ENCODE measurements at places on chromosomes 7 and 10.
A peak's percentile ranks its signal among the peaks of the same experiment; 100 is the strongest.

DNA sequence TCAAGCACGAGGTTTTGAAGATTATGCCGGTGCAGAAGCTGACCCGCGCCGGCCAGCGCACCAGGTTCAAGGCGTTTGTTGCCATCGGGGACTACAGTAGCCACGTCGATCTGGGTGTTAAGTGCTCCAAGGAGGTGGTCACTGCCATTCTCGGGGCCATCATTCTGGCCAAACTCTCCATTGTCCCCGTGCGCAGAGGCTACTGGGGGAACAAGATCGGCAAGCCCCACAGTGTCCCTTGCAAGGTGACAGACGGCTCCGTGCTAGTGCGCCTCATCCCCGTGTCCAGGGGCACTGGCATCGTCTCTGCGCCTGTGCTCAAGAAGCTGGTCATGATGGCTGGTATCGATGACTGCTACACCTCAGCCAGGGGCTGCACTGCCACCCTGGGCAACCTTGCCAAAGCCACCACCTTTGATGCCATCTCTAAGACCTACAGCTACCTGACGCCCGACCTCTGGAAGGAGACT is 284.7 kb downstream of the GPR37 start:
- no peak for DNase-seq

DNA sequence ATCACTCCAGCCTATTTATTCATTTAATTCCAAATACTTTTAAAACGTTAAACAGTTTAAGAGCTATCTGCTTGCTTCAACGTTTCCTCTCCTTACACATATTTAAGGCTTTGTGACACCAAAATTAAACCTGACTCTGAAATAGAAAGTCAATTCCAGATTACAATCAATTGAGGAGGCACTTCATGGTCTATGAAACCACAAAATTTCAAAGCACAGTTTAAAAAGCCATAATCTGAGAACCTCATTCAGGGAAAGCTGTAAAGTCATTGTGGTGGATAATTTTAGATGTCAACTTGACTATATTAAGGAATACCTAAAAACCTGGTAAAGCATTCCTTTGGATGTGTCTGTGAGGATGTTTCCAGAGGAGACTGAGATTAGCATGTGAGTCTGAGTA is 6.2 kb downstream of the SNX13 start:
- DNase-seq: no peak

- DNase-seq: no peak
Observed at GRCh38 chr7:76281706-76282343, 20.6 kb upstream of the HSPB1 start.

GRCh38 chr7:156897673-156898072 is 4.7 kb upstream of the LMBR1 start:
- no peak for DNase-seq

GRCh38 chr7:122896509-122896908 is 10.2 kb upstream of the CADPS2 start:
- DNase-seq: no peak

DNA sequence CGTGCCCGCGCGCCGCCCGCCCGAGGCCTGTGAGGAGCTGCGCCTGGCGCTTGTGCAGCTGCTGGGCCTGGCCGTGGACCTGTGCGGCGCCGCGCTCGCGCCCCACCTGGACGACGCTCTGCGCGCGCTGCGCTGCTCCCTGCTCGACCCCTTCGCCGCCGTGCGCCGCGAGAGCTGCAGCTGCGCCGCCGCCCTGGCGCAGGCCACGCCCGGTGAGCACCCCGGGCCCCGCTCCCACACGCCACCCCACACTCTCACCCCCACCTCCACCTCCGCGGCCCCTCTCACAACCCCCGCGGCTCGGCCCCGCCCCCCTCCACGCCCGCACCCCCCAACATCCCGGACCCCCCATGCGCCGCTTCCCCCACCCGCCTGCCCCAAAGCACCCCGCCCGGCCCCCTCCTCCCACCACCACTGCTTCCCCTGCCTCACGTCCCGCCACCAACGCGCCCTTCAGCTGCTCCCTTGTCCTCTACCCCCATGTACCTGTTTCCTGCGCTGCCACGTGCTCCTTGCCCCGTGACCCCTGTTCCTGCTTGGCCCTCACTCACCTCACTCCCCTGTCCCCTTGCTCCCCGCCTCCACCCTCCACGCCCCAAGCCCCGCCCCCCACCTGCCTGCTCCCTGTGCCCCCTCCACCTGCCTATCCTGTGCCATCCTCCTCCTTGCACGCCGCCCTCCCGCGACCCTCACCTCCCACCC is at the start of gene PRKAR1B:
Gene PRKAR1B (minus strand): TSS at position 178 of the 702 bp plus-strand sequence. CDS start 15,776 bp downstream, outside the sequence.
- peak; percentile 48 for DNase-seq

- no peak for DNase-seq
Observed at GRCh38 chr7:139560678-139561077, 37.2 kb downstream of the CLEC2L start.

DNA sequence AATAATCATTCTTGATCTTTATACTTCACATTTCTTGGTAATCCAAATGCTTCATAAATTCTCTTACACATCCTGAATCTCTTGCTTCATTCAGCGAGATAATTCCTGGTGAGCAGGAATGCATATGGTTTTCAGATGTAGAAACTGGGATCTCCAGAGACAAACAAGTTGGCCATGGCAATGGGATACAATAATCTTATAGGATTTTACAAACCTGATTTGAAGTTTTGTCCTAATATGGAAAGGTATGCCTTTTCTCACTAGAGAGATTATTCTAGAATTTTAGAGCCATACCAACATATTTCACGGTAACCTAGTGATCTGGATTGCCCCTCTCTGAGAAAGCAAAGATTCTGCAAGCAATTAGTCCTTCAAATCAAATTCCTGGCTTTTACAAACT is 13.1 kb upstream of the TRDMT1 start:
- DNase-seq: no peak

DNA sequence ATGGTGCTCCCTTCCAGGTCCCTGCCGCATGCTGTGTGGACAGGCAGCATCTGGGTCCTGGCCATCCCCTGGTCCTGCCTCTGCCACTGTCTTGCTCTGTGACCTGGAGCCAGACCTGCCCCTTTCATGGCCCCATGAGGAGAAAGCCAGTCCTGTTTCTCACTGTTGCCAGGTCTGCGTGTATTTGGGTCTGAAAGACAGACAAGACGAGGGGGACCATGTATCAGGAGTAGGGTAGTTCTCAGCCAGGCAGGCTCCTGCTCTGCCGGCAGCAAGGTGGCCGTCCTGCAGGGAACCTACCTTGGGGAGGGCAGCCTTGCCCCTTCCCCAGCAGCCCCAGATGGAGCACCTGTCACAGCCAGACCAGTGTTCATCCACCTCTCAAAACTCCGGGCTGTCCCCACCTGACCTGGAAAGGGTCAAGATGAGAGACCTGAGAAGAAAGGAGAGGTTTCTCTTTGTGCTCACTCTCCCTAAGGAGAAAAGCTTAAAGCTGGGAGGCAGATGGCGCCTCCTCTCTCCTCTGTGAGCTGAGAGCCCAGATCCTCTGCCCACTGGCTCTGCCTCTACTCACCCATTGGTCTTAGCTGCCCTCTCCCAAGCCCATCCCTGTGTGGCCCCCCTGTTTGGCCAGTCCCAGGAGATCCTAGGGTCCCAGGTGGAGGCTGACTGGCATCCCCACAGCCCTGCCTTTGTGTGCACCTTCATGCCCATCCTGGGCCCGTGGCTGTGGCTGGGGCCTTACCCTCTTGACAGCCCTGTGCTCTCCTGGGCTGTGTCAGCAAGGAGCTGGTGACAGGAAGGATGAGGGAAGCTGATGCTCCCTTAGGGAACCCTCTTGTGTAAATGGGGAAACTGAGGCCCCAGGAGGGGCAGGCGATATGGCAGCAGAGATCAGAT is 116.1 kb upstream of the PCBD1 start:
- DNase-seq: no peak

GRCh38 chr7:45239486-45239885 is 81.9 kb downstream of the RAMP3 start:
- no peak for DNase-seq

- DNase-seq: no peak
Observed at GRCh38 chr7:133295484-133295883, 42.6 kb downstream of the EXOC4 start.

DNA sequence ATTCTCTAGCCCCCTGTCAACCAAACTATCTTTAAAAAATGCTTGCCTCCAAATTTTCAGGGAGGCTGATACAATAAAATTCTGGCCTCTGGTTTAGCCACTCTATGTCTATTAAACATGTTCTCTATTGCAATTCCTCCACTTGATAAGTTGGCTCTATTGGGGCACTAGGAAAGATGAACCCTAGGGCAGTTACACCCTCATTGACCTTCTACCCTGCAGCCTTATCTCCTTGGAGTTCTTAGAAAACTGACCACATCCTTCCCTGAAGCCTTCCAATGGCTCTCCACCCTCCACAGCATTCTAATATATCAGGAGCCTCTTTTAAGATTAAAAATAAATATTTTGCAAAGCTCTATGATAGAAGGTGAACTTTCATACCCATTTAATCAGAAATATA is 30.6 kb downstream of the SVOPL start:
- no peak for DNase-seq

DNA sequence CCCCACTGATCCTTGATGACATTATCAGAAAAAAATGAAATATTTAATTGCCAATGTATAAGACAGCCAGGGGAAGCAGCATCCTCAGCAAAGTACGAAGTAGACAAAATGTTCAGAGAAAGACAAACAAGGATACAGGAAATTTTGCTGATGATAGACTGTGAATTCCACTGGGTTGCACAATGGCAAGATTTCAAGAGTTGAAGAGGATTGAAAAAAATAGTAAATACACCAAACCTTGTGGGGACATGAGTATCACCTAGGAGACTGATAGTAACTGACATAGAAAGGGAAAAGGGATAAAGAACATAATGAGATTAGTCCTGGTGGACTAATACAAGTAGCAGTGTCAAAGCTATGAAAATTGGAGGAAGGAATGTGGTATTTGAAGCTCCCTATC is 16.5 kb downstream of the CNOT4 start:
- DNase-seq: no peak

- DNase-seq: no peak
Observed at GRCh38 chr7:7548407-7548806, 12.7 kb upstream of the COL28A1 start.

- DNase-seq: no peak
Observed at GRCh38 chr10:77590344-77591237, 47.0 kb downstream of the KCNMA1 start.

- DNase-seq: no peak
Observed at GRCh38 chr10:26483554-26483953, 45.4 kb downstream of the APBB1IP start.

GRCh38 chr7:87318741-87319140 is 26.7 kb upstream of the CROT start:
- DNase-seq: no peak

GRCh38 chr7:43077285-43077684 is 35.2 kb upstream of the HECW1 start:
- DNase-seq: no peak

DNA sequence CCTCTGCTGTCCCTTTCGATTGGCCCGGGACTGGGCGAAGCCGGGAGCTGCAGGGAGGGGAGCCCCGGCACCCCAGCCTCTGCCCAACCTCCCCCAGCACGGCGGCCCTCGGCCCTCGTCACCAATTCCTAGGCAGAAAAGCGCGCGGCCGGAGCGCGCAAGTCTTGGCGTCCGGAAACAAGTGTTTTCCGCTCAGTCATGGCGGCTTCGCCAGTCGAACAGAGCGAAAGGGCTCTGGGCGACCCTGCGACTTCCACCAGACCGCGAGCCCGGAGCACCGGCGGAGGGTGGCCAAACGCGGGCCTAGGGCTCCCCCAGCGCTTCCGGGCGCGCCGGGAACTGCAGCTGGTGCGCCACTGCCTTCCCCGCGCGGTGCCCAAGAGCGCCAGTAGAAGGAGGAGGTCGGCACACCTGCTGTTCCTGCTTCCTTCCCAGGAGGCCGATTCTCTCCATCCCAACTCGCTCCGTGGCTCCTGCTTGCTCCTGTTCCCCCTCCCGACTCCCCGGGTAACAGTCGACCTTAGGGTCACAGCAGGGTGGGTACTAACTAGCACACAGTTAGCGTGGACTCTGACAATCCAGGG is 729.9 kb downstream of the ZWINT start:
- DNase-seq: peak; percentile 88

- DNase-seq: no peak
Observed at GRCh38 chr7:150973571-150974451, 4.3 kb downstream of the KCNH2 start.

GRCh38 chr10:71038091-71038633 is 149.8 kb upstream of the PCBD1 start:
- DNase-seq: no peak

- no peak for DNase-seq
Observed at GRCh38 chr7:142568435-142569097, 180.7 kb upstream of the PRSS1 start.

GRCh38 chr10:71643904-71644303 is 75.7 kb downstream of the C10orf105 start:
- DNase-seq: peak; percentile 33

- DNase-seq: peak; percentile 68
Observed at GRCh38 chr10:67779465-67780203, 58.4 kb downstream of the DNAJC12 start.

DNA sequence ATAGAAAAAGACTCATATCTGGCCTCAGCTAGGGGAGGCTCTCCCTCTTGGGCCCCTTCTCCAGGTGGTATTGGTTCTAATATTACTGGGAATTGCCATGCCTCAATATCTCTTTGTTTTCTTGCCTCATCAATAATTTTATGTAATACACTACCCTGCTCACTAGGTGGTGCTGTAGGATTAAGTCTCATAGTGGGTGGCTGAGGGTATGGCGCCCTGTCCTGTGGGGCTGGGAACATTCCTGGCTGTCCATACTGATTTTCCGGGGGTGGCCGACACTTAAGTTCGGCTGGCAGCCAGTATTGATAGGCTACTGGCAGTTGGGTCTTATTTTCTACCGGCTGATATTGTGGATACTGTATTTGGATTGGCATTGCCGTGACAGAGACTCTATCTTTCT is 9.0 kb upstream of the TAS2R3 start:
- DNase-seq: peak; percentile 16

- no peak for DNase-seq
Observed at GRCh38 chr7:26533217-26533616, 241.6 kb downstream of the SNX10 start.

DNA sequence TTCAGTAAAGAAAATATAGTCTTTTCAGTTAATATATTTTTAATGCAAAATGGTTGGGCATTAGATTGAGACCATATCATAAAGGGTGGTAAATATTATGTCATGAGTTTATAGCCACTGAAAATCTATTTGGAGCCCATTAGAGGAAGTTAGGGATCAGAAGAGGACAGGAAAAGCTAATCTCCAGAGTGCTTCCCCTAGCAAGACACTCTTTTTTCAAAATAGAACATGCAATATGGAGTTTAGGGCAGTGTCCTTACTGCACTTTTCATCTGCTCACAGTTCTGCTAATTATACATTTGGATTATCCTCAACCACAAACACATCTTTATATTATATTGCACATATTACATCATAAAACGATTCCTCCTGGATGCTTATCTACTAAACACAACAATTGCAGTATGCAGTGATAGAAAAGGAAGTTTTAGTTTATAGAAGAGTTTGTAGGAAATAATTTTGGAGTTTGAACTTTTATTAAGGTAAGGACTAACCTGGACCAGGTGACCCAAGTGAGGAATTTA is 159.8 kb downstream of the PHF14 start:
- DNase-seq: no peak

- DNase-seq: no peak
Observed at GRCh38 chr7:116512520-116513188, 12.2 kb upstream of the CAV1 start.

GRCh38 chr7:122100021-122100420 is 44.0 kb downstream of the AASS start:
- DNase-seq: no peak

- DNase-seq: no peak
Observed at GRCh38 chr7:38846280-38846679, 62.7 kb downstream of the VPS41 start.

GRCh38 chr10:50260791-50261281 is 9.5 kb upstream of the ASAH2 start:
- no peak for DNase-seq

Data from nephron progenitor cell (in vitro differentiated cells).